Cortex of kidney (tissue), 1 donor: ENCODE measurements at places on chromosomes 2 and 18.

- no peak for DNase-seq
Observed at GRCh38 chr2:97718051-97718882, 4.9 kb downstream of the ZAP70 start.

- no peak for DNase-seq
Observed at GRCh38 chr18:11953113-11953512, 28.2 kb upstream of the IMPA2 start.

DNA sequence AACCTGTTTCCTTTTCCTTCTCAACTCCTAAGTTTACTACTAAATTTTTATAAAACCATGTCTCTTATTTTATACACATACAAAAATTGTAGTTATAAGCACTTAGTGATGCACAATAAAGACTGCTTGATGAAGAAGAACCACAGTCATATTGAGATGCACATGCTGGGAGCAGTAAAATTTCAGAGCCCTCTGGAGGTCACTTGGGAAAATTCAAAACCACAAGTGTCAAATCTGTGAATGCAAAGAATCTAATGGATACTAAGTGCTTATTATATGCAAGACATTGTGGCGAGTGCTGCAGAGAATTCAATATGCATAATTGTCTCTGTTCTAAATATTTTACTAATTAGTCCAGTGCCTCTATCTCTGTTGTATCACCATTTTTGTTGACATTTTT lies 180.5 kb downstream of the VWC2L start:
- DNase-seq, result no peak

DNA sequence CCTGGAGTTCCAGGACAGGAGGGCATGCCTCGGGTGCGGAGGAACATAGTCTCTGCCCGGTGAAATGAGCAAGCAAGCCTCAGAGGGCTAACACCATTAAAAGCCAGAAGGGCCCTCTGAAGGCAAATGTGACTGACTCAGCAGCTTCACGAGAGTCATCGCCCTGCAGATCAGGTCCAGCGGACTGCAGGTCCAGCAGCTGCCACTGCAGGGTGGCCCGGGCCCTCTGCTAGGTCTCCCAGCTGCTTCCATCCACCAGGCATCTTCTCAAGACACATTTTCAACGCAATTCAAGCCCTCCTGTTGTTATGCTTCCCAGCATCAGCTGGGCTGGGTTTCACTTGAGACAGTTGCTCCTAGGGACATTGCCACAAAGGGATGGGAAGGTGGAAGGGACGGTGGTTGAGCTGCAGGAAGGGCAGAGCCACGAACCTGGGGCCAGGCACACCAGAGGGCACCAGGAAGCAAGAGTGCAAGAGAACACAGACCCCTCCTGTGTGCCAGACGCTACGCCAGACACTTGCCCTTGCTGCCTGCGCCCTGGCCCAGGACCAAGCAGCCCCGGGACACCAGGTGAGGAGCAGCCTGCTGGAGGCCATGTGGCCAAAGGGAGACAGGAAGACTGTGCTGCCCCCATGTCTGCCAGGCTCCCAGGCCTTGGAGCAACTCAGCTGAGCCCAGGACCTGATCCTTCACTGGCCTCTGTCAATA lies 173.0 kb downstream of the HDAC4 start:
- DNase-seq, result no peak

DNA sequence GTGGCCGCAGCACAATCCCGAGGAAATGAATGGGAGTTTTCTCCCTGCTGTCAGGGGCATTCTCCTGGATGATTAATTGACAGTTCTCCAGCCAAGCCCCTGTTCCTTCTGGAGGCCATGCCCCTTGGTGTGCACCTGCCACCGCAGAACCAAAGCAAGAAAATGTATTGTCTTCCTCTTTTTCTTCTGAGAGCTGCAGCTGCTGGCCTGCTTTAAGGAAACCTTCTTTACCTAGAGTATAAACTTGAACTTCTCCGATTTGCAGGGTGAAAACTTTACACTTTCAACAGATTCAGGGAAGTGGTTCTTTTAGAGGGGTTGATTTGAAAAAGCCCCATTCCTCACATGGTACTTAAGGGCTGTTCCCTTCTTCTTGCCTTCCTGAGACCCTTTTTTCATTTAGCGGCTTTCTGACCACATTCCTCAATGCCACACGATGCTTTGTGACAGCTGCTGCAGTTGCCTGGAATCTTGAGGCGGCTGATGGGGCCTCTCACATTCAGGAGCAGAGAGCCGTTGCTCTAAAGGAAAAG lies 402.8 kb downstream of the TXNL1 start:
- no peak for DNase-seq
